ENCODE measurements at places on chromosomes 5 and 9.

DNA sequence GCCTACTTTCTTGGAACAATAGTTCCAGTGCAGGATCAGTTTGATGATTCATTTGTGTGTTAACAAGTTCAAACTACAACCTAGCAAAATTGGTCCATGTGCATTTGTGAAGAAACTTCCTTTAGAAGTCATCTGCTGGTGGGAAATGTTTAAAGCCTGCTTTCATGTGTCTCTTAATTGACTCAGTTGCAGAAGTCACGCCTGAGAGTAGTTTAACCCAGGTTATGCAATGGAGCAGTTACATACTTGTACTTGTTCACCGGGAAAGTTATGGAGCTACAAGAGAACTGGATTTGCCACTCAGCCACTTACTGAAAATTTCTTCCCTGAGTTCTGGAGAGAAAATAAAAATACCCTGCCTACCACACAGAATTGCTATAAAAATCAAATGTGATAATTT lies 1397.8 kb downstream of the PTPRD start:
- DNase-seq: no peak

GRCh38 chr5:88941581-88941980 lies 58.6 kb upstream of the MEF2C start:
- DNase-seq: no peak

DNA sequence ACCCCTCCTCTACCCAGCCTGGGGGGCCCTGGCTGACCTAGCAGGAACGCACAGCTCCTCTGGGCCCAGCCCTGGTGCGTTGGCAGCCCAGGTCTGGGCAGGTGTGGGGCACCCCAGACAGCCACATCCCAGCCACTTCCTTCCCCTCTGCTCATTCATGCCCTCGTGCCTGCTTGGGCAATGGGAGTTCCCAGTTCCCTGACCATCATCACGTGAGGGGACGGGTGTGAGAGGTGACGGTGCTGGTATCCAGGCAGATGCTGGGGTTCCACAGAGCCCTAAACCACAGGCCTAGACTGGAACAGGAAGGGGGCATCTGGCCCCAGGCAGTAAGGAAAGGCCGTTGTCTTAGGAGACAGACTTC lies 8.4 kb downstream of the RALGDS start:
- no peak for DNase-seq

- DNase-seq: no peak
These were observed 100.4 kb downstream of the GAPVD1 start for GRCh38 chr9:125361837-125362531.

GRCh38 chr5:143244990-143245389 lies 158.5 kb downstream of the NR3C1 start:
- no peak for DNase-seq

DNA sequence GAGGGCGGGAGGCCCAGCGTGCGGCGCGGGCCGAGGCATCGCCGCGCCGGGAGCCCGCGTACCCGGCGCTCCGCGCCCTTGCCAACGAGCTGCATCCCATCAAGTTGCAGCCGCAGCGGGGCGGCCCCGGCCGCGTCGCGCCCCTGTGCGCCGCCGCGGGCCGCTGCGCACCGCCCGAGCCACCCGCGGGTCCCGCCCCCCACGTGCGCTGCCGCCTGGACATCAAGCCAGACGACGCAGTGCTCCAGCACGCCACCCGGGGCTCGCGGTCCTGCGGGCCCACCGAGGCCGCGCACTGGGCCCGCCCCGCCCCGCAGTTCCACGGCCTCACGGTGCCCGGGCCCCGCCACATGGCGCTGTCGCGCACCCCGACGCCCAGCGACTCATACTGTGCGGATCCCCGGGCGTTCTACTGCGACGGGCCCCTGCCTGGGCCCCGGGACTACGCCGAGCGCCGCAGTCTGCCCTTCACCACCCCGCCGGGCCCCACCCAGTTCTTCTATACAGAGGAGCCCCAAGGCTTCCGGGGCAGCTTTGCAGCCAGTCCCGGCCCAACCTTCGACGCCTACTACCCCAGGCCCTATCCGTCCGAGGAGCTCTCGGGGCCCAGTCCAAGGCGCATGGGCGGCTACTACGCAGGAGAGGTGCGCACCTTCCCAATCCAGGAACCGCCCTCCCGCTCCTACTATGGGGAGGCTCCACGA lies 2.6 kb downstream of the AJM1 start:
- no peak for DNase-seq

DNA sequence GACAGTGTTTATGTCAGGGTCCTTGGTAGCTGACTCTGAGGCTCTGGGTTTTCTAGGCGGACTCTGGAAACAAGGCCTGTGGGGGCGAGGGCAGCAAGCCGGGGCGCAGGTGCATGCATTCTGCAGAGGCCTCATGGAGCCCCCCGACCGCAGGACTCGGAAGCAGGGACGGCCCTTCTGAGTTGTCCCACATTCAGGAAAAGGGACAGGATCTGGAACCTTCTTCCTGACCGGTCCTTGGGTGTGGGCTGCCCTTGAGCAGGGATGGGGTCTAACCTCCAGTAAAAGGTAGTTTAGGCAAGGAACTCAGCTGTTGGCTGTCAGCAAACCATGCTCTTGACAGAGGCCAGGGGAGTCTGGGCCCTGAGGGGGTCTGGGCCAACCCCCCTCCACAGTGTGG lies 7.4 kb upstream of the COL5A1 start:
- DNase-seq: no peak

GRCh38 chr9:90864779-90865178 lies 63.2 kb downstream of the SYK start:
- no peak for DNase-seq

- DNase-seq: no peak
These were observed 17.1 kb downstream of the MSANTD3 start for GRCh38 chr9:100443781-100444768.

DNA sequence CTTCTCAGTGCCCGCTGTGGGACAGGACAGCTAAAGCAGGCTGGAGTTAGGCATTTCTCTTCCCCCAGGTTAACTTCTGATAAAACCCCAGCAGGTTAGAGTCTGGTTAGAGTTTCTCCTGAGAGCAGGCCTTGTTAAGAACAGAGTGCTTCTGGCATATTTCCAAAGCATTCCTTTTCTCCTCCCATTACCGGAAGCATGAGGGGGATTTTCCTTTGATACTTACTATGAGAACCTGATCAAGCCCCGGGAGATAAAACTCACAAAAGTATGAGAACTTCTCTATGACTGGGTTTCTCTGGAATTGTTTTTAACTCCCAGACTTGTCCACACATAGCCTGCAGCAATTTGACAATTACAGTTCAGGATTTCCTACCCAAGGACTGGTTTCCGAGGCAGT lies 77.4 kb upstream of the MAST4 start:
- DNase-seq: no peak

DNA sequence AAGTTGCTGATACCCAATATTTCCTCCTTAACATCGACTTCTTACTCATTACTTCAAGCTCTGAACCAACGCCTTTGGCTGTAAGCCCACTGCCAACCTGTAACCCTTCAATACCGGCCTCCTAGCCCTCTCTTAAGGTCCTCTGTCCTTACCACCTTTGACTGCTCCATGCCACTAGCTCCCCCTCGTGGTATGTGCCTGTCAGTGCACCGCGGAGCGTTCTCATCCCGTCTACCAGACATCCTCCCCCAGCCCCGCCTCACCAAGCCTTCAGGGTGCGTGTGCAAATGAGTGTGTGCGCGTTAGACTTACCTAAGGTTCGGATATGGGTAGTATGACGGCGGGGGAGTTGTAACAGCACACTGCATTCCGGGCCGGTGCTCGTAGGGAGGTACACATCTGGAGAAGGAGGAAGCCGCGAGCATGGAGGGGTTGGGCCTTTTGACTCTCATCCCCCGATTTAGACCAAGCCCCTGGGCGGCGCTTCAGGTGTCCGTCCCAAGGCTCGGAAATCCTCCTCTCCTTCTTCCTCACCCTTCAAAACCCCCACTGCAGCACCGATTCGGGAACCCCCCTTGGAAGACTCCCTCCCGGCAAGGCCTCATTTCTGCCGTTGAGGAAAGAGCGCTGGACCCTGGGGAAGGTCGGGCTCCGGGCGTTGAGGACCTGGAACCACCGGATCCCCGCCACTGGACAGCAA lies 2.8 kb upstream of the MYORG start:
- DNase-seq: peak; percentile 83

DNA sequence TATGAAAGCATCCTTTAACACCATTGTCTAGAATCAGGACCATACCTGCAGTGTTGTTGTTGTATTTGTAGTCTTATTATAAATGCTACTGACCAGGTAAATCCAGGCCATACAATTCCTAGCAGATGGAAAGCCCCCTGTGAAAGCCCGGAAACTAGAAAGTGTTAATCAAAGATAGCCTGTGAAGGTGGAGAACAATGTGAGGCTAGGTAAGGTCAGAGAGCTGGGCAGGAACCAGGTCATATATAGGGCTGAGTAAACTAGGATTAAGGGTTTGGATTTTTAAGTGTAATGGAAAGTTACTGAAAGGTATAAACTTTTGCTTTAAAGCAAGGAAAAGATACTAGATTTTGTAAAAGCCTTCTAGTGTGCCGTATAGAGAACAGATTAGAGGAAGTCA lies 6.7 kb downstream of the LRRC70 start:
- no peak for DNase-seq

GRCh38 chr5:133471699-133472098 lies 140.6 kb downstream of the FSTL4 start:
- no peak for DNase-seq

- no peak for DNase-seq
These were observed 193.6 kb upstream of the PIK3R1 start for GRCh38 chr5:68021916-68022315.

GRCh38 chr9:83423815-83424707 lies 114.1 kb downstream of the FRMD3 start:
- DNase-seq: no peak

GRCh38 chr5:143054480-143054941 lies 284.3 kb downstream of the ARHGAP26 start:
- no peak for DNase-seq

DNA sequence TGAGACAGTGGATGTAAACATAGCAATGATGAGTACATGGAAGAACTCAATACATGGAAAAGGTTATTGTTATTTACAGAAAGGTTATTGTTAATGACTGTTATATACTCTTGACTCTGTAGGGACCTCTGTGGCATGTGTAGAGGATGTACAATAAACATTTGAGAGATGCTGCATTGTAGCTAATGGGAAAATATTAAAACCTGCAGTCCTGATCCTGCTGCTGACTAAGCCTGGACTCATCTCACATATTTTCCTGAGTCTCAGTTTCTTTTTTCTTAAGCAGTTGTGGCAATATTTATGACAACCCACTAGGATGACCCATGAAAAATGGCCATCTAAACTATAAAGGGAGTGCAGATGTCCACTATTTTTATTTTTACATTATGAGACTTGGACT lies 75.4 kb downstream of the DOCK2 start:
- DNase-seq: no peak

GRCh38 chr9:3936520-3937235 lies 363.2 kb downstream of the GLIS3 start:
- DNase-seq: no peak

DNA sequence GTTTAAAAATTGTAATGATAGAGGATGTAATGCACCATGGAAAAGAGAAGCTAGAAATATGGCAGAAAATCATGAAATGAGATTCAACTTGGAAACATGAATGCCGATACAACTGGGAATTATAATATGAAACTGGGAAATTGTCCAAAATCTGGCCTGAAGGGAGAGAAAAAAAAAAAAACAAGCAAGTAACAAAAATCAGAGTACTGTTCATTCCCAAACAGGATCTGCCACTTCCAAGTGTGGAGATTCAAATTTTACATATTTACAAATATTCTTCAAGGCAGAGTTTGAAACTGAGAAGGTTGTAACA lies 56.6 kb upstream of the MOCS2 start:
- DNase-seq: no peak

DNA sequence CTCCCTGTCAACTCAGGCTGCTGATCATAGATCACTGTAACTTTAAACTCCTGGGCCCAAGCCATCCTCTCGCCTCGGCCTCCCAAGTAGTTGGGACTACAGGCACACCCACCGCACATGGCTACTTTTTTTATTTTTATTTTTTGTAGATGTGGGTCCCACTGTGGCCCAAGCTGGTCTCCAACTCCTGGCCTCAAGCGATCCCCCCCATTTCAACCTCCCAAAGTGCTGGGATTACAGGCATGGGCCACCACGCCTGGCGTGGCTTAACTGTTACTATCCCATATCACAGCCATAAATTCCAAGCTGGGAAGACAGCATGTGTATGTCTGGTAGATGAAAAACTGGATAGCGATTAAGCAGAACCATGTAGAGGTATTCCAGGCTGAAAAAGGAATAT lies 1.0 kb downstream of the HDAC3 start:
- DNase-seq: no peak

GRCh38 chr5:155015239-155015638 lies 1.7 kb downstream of the KIF4B start:
- DNase-seq: no peak

- no peak for DNase-seq
These were observed 11.8 kb downstream of the DEPDC1B start for GRCh38 chr5:60687927-60688720.

- DNase-seq: no peak
These were observed 37.8 kb upstream of the RNF20 start for GRCh38 chr9:101495810-101496209.

DNA sequence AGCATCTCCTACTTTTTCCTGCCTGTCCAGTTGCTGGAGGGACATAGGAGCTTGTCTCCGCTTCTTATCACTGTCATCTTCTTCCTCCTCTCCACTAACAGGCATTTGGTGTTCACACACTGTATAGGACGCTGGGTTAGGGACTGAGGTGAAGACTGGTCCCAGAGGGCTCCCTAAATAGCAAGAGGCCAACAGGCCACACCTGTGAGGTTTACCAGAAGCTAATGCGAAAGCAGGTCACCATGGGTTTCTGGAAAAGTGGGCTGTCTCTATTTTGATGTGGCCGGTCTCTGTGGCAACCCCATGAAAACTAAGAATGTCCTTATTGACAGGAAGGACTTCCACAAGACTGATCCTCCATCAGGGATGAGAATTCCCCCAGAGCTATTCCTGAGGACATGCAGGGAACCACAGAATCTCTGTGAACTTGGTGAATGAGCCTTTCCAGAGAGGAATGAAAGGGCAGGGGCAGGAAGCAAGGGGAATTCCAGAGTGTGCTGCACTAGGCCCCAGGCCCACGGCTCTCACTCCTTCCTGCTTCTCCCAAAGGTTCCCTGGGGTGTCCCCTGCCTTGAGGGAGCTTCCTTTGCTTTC lies 61.7 kb downstream of the DAP start:
- DNase-seq: no peak

DNA sequence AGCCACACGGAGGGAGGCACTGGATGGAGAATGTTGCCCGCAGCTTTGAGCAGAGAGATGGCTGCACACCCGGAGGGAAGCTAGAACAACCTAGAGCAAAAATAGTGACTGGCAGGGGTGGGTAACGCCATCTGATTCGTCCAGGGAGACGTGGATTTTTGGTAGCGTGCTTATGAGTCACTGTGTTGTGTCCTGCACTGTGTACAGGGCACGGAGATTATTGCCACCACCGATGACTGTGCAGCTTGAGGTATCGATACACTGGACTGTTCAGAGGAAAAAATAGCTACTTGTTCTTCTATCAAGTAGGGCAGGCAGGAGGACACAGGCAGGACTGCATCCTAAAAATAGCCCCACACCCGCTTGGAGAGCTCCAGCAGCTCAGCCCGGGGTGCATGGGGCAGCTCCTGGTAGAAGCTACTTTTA lies 6.0 kb downstream of the UBE2QL1 start:
- DNase-seq: no peak
